ENCODE measurements at places on chromosomes 3 and 15.

GRCh38 chr3:110731148-110731547 lies 340.5 kb upstream of the NECTIN3 start:
- ATAC-seq, result no peak

DNA sequence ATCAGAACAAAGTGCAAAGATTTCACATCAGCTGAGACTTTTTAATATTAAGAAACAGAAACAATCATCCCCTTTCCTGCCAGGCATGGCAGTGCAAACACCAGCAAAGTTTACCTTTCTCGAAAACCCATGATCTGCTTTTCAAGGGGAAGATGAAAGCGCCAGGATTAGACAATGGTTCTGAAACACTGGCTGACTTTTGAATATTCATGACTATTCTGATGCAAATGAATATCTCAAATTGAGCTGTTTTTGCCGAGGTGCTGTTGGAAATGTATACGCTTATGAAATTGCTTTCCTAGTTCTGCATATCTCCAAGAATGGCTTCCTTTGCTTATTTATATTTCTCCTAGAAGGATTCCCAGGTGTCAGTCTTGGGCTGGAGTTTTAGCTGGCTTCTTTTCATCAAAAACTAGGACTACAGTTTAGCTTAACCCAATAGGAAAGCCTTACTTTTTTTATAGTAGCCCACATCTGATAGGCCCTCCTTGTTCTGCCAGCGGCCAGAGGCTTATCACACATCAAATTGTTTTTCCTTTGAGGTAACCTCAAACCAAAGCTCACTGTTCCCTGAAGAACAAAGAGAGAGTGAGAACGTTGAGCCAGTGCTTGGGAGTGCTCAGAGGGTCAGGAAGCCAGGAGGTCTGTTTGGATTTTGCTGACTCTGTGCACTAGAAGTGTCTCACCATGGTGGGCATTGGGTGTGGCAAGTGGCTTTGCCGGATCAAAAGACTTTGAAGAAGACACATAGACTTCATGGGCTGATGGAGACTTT lies 74.0 kb upstream of the PLCL2 start:
- no peak for ATAC-seq

GRCh38 chr3:124923833-124924232 lies 10.7 kb downstream of the MUC13 start:
- no peak for ATAC-seq

DNA sequence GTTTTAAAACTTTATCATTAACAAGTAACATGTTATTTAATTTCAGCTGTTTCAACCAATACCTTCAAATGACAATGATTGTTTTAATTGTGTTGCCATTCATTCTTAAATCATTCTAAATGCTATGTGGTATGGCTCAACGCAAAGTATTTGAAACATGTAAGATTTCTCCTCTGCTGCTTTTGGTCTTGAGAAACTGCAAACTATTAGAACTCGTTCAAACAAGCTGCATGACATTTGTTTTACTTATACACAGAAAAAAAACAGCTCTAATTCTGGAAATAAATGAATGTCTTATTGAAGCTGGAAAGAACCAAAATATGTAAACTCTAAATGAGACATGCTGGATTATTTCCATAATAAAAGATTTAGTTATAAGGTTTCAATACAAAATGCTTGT lies 29.3 kb downstream of the FBN1 start:
- no peak for ATAC-seq

- ATAC-seq, result no peak
Observed at GRCh38 chr15:23690450-23690852, 3.3 kb upstream of the NDN start.

DNA sequence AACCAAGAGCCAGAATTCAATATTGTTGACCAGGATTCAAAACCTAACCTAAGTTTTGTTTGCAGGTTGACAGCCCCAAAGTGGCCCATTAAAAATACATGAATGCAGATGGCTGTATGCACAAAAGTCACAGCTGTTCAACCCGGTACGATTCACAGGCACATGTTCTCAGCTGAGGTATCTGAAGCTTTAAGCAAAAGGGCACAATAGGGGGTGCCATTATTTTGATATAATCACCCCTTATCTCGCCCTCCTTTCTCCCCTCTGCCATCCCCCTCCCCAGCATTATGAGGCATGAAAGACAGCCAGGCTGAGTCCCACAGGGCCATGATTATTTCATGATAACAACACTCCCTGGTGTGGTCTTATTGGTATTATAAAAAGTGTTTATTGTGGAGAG lies 264.9 kb downstream of the EBLN2 start:
- ATAC-seq, result no peak

GRCh38 chr15:33115191-33115861 lies 79.2 kb downstream of the FMN1 start:
- ATAC-seq, result no peak

DNA sequence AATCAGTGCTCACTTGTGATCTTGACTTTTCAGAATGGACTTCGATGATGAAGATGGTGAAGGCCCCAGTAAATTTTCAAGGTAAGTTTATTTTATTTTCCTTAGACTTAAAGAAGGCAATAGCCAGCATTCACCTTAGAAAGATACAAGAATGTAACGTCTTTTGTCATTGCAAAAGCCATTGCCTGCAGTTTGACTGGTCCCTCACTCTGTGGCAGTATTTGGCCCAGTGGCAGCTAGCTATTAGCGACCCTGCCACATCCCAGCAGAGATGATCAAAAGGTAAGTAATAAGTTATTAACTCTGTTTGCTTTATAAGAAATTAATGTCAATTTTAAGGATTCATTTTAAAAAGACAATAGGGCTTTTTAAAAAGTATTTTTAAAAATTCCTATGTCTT lies 53.7 kb downstream of the ARNT2 start:
- ATAC-seq, result no peak

- ATAC-seq, result no peak
Observed at GRCh38 chr3:98972155-98972554, 70.7 kb upstream of the DCBLD2 start.

DNA sequence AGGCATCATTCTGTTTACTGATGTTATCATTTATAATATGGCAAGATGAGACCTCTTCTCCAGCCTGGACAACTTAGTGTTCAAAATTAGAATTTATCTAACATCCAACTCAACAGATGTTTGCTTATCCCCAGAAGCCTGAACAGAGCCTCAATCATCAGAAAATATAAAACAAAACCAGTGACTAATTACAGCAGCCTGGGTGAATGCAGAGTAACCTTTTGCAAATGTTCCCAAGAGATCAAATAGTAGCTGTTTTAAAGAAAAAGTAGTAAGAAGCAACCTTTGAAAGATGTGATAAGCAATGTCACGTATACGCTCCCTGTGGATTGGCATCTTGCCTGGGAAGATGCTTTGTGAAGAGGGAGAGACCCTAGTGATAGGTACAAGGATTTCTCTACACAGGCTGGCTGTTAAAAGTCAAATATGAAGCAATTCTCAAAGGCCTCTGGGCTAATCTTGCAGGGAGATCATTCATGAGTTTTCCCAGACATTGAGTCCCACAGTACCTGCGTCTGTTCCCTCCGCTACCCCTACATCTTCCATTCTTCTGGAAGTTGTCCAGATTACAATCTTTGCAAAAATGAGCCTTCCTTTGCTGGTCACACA lies 39.3 kb upstream of the PRICKLE2 start:
- no peak for ATAC-seq

DNA sequence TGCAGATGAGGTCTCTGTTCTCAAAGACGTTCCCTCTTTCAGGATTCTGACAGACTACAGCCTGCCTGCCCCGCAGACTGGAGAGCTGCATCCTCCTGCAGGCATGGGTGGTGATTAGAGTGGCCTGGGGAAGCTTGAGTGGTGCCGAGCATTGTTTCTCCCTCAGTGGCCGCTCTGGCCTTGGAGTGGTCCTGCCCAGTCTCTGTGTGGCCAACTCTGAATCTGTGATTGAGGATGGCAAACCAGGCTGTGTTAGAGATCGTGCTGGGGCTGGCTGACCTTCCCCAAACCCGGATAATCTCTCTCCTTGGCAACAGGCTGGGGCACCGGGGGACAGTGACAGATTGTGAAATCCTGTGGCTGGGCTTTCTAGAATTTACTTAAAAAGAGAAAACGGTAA lies 11.0 kb upstream of the ADCY5 start:
- ATAC-seq, result no peak

- ATAC-seq, result no peak
Observed at GRCh38 chr3:185657691-185658503, 71.8 kb downstream of the SENP2 start.

GRCh38 chr15:99135194-99135593 lies 30.3 kb downstream of the SYNM start:
- peak; percentile 52 for ATAC-seq
